Right ventricle myocardium superior (tissue), 1 donor: ENCODE measurements at places on chromosomes 2 and 18. TPM values are rescaled to one million over a fixed set of nuclear protein-coding genes. Genes with fewer than 3 reads are reported as not detected.

DNA sequence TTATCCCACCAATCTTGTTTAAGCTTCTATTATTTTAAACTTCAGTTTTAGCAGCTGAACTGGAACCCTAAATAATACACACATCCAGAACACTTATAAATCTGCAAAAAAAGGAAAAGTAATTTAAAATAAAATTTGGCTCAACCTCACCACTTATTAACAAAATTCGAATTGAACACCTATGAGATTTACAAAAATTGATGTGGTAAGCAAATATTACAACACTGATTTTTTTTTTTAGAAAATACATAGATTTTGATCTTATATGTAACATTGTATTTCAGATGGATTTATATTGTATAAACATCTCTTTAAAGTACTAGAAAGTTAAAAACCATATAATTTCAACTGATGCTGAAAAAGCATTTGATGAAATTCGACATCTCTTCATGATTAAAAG is 81.3 kb upstream of the DYNAP start:
- no peak for DNase-seq

MAP2 gene
- 2.8 TPM for total RNA-seq

RIT2 gene
- total RNA-seq: not detected

ZSWIM2 gene
- not detected for total RNA-seq

DNA sequence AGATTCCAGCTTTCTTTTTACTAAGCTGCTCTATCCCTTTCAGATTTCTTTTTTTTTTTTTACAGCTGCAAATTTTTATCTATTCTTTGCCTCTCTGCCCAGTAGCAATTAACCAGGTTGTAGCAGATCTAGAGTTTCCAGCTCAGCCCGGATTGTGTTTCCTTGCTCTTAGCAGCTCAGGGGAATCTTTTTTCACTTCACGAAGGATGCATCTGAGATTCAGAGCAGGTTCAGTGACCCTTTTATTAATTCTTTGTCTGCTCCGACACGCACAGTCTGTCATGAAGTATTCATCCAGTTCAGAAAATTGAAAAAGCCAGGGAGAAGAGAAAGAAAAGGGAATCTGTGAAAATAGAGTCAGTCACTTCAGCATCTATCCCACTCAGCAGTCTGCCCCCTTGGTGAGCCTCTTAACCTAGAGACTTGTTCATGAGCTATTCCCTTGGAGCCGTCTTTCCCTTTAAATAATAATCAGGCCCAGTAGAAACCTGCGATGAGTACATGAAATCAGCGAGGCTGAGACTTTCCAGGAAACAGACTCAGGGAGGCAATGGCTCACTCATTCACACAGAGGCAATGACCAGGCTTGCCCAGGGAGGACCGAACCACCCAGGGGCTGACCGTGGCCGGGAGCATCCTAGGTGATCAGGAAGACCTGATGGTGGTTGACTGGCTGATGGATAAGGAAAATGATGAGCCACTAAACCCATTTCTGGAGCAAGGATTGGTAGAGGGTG is 103.4 kb upstream of the ITGA6 start:
- DNase-seq: no peak

DNA sequence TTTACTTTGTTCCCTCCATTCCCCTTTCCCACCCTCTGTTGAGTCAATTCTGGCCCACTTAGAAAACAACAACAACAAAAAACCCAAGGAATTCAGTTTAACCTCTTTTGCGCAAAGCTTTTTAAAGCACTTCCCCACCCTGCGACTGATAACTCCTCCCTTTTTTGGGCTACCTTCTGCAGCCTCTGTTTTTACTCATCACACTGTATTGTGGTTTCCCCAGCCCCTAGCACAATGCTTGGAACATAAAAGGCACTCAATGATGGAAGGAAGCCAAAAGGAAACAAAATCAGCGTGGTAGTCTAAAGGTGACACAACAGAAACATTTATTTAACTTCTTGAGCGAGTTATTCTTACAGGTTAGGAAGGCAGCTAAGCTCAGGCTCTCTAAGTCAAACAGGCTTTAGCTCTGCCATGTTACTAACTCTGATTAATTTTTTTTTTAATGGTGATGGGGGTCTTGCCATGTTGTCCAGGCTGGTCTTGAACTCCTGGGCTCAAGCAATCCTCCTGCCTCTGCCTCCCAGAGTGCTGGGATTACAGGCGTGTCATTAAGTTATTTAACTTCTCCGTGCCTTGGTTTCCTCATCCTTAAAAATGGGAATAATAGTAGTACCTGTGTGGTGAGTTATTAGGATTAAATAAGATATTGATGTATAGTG is 1.3 kb downstream of the CEP68 start:
- DNase-seq: no peak

DNA sequence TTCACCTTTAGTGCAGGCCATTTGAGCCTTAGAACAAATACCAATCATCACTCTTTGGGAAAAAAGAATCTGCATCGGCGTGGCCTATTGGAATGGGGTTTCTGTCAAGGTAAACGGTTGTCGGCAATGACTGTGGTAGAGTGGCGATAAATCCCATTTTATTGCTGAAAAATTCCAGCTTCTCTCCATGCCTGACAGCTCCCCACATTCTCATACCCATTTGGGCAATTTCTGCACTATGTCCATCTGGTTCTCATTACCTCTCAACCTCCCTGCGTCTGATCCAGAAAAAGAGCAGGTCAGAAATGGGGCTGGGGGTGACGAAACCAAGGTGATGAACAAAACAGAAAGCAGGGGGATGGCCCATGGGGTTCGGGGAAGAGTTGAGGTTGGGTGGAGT is 254.0 kb downstream of the MEIS1 start:
- no peak for DNase-seq

DNA sequence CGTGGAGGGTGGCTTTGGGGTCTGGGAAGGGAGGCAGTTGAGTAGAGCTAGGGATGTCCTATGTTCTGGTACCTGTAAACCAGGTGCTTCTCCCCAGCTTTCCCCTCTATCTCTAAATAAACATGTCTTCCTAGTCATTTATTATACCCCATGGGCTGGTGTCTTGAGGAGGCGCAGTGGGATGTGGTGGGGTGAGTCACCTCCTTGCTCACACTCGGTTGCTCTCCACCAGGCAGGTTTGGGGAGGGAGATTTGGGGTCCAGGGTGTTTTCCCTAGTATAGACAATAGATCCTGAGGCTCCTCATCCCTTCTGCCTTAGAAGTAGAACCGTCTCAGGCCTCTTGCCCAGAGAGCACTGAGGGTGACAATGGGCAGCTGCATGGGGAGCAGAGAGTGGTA is 5.1 kb downstream of the PSD4 start:
- no peak for DNase-seq

IL1A gene
- not detected for total RNA-seq

DNA sequence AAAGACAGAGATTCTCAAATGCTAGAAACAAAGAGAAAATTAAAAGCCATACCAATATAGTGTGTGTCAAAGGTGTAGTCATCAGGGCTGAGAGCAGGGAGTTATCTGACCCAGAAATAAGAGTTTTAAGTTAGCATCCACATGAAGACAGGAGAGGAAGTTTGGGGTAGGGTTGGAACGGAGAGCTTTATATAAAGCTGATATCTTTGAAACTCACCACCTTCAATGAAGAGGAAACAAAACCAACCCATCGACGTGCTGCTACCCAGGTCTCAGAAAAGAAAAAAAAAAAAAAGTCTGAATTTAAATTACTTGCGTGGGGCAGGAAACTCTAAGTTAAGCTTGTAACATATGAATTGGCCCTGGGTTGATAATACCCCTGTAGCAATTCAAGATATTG is 42.4 kb downstream of the ARL4C start:
- DNase-seq: no peak

SH2D6 gene
- total RNA-seq: 0.24 TPM

TPO gene
- total RNA-seq: 7.0 TPM

DNA sequence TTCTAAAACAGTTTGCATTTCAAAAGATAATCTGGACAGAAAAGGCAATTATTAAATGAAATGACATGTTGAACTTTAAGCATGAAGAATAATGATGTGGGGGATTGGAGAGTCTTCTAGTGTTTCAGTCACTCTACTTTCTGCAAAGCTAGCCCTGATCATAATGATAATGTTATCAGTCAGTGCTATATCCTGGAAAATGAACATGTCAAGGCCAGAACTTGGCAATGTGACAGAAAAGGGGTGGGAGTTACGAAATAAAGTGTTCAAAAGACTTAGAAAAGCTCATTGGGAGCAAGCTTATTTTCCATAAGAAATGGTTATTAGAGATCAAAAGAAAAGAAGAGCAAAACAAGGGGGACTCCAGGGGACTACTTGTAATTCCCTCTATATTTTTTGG is 288.5 kb upstream of the SLC8A1 start:
- DNase-seq: no peak

DNA sequence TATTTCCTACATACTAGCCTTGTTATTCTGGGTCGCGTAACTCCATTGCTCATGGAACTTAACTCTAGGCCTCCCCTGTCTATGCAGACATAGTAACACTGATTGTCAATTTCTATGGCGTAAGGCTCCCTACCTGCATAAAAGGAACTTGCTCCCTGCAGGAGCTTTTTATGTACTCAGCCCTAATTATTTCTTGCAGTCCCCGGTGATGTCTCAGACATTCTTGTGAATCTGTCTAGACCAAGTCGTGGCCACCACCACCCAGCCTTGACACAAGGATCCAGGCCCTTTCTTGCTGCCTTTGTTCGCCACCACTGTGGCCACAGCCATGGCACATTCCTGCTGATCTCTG is 189.5 kb upstream of the CTAGE1 start:
- DNase-seq: no peak

DNA sequence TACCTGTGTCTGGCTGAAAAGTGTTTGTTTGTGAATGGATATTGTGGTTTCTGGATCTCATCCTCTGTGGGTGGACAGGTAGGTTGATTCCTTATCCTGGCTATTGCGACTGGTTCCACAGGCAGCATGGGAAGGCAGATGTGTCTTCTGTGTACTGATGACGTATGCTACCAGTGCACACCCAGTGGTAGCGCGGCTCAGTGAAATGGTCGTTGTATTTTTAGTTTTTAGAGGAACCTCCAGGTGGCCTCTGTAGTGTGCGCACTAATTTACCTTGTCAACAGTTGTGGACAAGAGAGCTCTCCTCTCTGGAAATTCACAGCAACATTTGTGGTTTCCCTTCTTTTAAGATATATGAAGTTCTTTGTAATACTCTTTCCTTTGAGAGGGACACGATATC is 52.5 kb downstream of the CCDC74A start:
- no peak for DNase-seq

- DNase-seq: no peak
Measured at GRCh38 chr2:9975805-9976447, 24.4 kb downstream of the GRHL1 start.

GRCh38 chr2:98736464-98736889 is 5.5 kb upstream of the MGAT4A start:
- no peak for DNase-seq

- DNase-seq: no peak
Measured at GRCh38 chr2:109139865-109140396, 10.9 kb downstream of the SH3RF3 start.

IL36G gene
- not detected for total RNA-seq

- DNase-seq: peak; percentile 86
Measured at GRCh38 chr2:99691926-99692325, 202.1 kb upstream of the REV1 start.

RAB27B gene
- 0.30 TPM for total RNA-seq

DNA sequence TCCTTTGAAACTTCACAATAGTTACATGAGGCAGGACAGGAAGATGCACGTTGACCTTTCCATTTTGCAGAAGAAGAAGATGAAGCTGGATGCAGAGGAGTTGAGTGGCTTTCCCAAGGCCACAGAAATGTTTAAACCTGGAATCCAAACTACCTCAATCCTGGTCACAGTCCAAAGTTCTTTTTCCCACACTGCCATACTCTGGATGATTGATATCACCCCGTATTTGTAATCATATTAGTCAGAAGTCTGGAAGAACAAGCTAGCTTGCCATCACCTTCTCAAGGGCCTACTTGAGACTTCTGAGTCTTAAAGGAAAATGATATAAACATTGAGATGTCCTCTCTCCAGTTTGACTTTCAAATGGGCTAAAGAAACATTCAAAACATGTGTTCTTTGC is 190.1 kb downstream of the LNPK start:
- DNase-seq: no peak

- DNase-seq: no peak
Measured at GRCh38 chr2:11446733-11447248, 19.2 kb downstream of the E2F6 start.

- DNase-seq: no peak
Measured at GRCh38 chr2:219508971-219509779, 5.1 kb upstream of the ASIC4 start.

GRCh38 chr2:157413326-157414035 is 30.4 kb downstream of the CYTIP start:
- DNase-seq: no peak

- DNase-seq: no peak
Measured at GRCh38 chr2:63408530-63408929, 179.7 kb downstream of the WDPCP start.

GRCh38 chr2:88770016-88770415 is 78.5 kb downstream of the RPIA start:
- DNase-seq: no peak

MYL1 gene
- total RNA-seq: not detected

DNA sequence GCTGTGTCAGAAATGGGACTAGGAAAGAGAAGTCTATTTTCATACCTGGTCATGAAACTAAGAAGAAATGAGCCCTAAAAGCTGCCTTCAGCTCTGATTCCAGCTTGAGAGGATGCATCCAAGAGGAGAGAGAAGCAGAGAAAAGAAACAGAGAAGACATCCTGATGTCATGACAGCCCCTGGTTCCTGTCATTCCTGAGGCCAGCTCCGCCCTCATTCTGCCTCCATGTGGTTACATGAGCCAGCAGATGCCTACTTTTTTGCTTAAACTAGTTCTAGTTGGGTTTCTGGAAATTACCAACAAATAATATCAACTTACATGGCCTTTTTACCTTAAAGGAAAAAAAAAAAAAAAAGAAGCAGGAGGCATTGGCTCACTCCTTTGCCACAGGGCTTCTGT is 14.1 kb upstream of the ACKR3 start:
- DNase-seq: no peak

- no peak for DNase-seq
Measured at GRCh38 chr2:145739681-145740080, 1219.8 kb upstream of the ZEB2 start.

DNA sequence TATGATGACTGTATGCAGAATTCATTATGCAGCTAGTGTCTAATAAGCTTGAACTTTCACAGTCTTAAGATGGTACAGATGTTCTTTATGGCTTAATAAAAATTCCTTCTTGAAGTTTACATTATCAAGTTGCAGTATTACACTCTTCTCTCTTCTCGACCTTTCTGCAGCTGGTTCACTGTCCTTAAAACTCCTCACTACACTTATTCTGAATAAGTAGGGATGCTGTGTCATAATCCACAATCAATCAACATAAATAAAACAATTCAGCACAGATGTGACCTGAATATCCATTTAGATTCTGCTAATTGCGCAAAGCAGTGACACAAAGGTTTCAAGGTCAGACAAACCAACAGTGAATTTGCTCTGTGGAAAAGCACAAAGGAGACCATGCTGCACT is 356.8 kb downstream of the SUCLG1 start:
- DNase-seq: no peak

NXPH2 gene
- total RNA-seq: not detected

SERPINB3 gene
- not detected for total RNA-seq

GRCh38 chr2:61196671-61197070 is 34.7 kb downstream of the C2orf74 start:
- DNase-seq: no peak

RAX gene
- not detected for total RNA-seq

GRCh38 chr18:27750014-27750413 is 426.9 kb downstream of the CDH2 start:
- DNase-seq: no peak

ANO7 gene
- total RNA-seq: 0.35 TPM
